HCEC 1CT (cell line): ENCODE measurements at places on chromosomes 13 and 19.
A peak's percentile ranks its signal among the peaks of the same experiment; 100 is the strongest.

DNA sequence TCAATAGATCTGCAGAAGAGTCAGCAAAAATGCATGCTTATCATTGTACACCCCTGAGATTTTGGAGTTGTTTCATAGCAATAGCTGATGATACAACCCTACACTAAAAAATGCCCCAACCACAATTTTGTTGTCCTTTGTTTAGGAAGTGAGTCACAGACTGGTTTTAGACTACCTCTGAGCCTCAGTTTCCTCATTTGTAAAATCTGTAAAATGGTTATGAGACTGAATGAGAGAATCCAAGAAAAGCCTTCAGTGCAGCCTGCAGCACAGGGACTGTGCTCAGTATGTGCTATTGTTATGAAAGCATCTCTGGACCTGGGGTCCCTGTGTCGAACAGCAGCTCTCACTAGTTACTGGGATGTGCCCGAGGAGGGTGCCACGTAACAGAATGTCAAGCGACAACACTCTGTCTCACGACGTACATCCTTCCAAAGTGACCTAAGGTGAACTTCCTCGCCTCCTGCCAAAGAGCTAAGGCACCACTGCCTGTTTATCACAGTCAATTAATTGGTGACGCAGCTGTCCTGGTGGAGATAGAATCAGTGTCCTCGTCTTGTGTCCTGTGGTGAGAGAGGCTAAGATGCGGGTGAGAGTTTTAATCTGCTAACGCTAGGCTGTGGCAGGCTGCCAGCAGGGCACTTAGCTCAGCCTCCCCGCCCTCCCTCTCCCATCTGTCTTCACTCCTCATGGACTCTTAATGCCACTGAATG, 18.1 kb downstream of the DHRS12 start:
- no peak for DNase-seq

DNA sequence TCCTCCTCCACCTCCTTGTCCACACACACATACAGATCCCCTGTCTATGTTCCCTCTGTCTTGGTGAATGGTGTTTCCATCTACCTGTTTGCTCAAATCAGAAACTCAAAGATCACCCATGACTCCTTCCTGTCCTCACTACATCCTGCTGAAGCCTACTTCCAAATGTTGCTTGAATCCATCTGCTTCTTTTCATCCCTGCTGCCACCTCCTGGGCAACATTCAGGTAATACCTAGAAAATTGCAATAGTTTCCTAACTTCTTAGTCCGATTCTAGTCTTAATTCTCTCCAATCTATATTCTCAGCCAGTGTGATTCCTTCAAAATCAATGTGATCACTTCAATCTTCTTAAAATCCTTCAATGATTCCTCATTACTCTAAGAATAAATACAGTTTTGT, 155.5 kb upstream of the STARD13 start:
- peak; percentile 22 for DNase-seq

DNA sequence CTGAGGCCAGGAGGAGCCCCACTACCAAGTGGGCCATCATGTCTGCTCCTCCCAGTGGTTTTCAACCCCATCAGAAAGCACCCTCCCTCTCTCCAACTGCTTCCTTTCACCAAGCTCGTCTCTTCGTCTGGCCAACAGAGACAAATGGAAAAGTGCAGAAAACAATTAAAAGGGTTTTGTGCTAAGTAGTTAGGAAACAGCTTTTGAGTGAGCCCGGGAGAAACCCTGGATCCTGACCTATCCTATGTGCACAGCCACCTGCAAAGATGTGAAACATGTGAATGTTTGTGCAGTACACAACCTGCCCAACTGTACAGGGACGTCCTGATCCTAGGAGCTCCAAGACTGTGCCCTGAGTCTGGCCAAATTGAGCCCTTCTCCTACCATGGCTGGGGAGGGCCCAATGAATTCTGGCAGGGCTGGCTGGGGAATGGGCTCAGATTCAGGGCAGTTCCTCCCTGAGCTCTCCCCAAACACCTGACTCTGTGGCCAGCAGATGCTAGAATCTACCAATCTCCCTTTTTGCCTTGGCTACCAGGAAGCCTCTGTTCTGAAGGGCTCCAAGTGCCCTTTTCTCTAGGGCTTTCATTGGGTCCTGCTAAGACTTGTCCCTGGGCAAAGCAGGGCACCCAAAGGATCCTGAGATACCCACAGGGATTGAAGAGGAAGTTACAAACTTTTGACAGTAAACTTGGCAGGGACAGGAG, 7.9 kb downstream of the TLE5 start:
- DNase-seq, result no peak

- no peak for DNase-seq
Observed at GRCh38 chr13:37303606-37304005, 198.1 kb upstream of the CSNK1A1L start.

DNA sequence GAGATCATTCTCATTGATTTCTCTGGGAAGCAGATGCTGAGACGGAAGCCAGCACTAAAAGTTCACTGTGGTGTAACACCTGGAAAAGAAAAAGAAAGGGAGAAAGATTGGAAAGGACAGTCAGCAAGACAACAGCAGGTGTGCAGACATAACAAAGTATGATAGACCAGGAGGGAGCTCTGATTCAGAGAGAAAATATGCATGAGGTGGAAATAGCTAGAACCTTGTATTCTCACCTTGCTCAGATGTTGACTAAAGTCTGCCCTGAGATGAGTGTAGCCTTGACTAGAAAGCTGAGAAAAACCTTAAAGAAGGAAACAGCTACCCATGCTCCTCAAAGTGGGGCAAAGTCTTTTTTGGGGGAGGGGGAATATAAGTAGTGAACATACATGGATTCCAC, 1711.8 kb downstream of the EFNB2 start:
- no peak for DNase-seq

DNA sequence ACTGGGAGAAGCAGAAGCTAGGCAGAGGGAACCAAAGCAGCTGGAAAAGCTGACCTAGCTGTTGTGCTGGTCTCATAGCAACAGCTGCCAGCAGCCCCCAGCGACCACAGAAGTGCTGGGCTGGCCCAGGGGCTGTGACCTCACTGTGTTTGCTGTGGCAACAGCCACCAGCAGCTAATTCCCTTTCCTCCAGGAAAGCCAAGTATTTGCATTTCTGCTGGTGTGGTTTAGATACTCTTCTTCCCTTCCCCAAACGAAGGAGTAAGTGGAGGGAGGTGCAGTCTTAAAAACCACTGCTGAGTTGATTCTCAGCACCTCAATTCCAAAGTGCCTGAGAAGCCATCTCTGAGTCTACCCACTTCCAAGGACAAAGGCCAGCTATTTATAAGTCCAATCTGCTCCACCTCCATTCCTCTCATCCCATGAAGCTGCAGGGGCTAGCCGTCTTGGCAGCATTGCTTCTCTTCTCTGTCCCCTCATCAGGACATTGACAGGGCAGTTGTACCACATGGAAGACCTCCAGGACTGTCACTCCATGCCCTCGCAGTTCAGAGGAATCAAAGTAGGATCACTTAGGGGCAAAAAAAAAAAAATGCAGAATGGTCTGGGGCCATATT, 11.5 kb upstream of the CCDC97 start:
- DNase-seq, result peak; percentile 39

DNA sequence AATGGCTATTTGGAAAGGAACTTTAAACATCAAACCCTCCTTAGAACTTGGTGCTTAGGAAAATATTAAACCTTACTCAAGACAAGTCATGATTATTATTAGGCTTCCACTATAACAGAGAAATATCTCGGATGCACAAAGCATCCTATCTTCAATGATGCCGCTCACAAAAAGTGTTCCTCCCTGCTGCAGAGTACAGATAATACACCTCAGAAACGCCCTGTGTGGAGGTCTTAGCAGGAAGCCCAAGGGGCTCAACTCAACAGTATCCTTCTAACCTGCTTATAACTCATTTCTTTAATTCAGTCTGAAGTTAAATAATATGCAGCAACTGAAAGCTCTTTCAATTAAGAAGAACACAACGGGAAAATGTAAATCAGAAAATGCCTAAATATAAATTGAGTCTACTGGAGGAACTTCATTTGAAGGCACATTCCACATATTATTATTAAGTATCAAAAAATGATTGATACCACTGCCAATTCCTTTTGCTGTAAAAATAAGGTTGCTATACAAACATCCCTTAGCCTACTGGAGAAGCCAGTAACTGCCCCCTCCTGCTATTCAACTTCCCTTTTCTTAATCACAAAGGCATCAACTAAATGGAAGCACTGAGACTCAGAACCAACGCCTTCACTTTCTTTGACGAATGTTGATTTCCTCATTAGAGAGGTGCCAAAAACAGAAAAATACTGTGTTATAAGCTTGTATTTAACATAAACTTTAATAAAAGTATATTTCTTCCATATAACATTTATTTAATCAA, 12.0 kb downstream of the ELF1 start:
- DNase-seq, result no peak

- no peak for DNase-seq
Observed at GRCh38 chr19:15285896-15286591, 46.3 kb downstream of the BRD4 start.

GRCh38 chr13:101018720-101019119, 344.1 kb upstream of the TMTC4 start:
- DNase-seq, result peak; percentile 81

DNA sequence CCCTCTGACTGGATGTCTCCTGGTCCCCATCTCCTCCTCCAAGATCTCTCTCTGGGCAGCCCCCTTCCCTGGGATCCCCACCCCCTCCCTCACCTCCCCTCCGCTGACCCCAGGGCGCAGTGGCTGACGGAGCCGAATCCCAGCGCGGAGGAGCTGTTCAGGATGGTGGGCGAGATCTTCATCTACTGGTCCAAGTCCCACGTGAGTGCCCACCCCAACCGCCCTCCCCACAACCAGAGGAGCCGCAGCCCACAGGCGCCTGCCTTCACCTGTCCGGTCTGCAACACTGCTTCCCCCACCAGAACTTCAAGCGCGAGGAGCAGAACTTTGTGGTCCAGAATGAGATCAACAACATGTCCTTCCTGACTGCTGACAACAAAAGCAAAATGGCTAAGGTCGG, 89.4 kb downstream of the RYR1 start:
- DNase-seq, result no peak

GRCh38 chr19:3831601-3832000, 37.2 kb downstream of the ZFR2 start:
- no peak for DNase-seq

- DNase-seq, result no peak
Observed at GRCh38 chr19:6018786-6019185, 40.8 kb upstream of the RANBP3 start.

- no peak for DNase-seq
Observed at GRCh38 chr13:37366044-37366770, 232.4 kb downstream of the POSTN start.

GRCh38 chr13:37666036-37666435, 67.5 kb upstream of the POSTN start:
- no peak for DNase-seq

DNA sequence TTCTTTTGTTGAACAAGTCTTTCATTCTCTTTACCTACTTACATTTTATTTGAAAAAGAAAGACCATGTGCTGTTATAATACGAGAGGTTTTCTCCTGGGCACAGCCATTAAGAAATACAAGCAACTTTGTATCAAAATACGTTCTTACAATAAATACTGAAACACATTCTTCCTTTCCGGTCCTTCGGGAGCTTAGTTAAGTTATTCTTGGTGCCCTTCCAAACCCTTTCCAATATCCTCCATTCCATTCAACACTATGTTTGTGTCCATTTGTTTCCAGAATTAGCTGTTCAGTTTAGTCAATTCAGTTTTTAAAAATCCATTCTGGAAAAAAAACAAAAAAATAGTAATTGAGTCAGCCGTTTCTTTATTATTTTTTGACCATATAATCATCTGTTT, 746.8 kb upstream of the SLC10A2 start:
- no peak for DNase-seq

DNA sequence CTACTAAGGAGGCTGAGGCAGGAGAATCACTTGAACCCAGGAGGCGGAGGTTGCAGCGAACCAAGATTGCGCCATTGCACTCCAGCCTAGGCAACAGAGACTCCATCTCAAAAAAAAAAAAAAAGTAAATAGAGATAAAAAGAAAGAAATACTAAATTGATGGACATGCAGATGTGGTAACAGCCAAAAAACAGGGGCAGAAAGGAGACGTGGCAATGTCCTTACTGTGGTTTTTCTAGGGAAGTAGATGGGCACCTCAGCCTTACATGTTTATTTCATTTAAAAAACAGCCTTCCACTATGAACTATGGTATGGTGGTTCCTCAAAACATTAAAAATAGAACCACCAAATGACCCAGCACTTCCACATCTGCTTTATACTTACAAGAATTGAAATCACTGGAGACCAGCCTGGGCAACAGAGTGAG, 6.5 kb upstream of the EIF3G start:
- DNase-seq, result no peak

- DNase-seq, result no peak
Observed at GRCh38 chr19:5115771-5116202, 146.9 kb downstream of the KDM4B start.

DNA sequence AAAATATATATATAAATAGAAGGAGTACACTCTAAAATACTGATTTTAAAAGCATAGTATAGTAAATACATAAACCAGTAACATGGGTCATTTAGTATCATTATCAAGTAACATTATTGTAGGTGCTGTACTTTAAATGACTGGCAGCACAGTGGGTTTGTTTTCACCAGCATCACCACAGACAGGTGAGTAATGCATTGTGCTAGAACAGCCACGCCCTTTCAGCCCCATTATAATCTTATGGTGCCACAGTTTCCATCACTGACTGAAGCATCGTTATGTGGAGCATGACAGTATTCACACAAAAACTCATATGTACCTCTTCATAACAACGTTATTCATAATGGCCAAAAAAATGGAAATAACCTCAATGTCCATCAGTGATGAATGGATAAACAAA, 88.3 kb downstream of the DHRS12 start:
- DNase-seq, result no peak

- no peak for DNase-seq
Observed at GRCh38 chr13:111491659-111492058, 171.2 kb downstream of the TEX29 start.

- no peak for DNase-seq
Observed at GRCh38 chr19:55196803-55197202, 12.5 kb downstream of the PTPRH start.

DNA sequence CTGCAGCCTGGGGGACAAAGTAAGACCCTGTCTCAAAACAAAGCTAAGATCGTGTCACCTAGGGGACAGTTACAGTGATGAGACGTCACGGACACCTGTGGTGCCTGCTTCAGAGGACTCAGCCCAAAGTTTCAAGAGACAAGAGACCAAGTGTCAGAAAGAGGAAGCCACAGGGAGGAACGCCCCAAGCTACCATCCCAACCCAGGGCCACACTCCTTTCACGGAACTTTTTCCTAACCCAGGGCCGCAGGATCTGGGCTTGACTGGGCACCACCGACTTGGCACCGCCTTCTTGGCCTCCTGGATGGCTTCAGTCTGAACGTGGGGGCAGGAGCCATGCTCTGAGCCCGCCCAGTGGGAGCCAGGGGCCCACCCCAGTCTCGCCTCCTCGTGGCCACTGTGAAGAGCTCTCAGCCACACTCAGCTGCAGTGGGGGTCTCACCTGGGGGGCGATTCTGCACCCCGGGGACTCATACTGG, 8.5 kb downstream of the MOB3A start:
- DNase-seq, result no peak

- no peak for DNase-seq
Observed at GRCh38 chr13:84672616-84673015, 790.3 kb upstream of the SLITRK1 start.
